ENCODE measurements at places on chromosomes 2 and 18. TPM values are rescaled to one million over a fixed set of nuclear protein-coding genes. Genes with fewer than 3 reads are reported as not detected.

TBR1 gene
- not detected for total RNA-seq

DNA sequence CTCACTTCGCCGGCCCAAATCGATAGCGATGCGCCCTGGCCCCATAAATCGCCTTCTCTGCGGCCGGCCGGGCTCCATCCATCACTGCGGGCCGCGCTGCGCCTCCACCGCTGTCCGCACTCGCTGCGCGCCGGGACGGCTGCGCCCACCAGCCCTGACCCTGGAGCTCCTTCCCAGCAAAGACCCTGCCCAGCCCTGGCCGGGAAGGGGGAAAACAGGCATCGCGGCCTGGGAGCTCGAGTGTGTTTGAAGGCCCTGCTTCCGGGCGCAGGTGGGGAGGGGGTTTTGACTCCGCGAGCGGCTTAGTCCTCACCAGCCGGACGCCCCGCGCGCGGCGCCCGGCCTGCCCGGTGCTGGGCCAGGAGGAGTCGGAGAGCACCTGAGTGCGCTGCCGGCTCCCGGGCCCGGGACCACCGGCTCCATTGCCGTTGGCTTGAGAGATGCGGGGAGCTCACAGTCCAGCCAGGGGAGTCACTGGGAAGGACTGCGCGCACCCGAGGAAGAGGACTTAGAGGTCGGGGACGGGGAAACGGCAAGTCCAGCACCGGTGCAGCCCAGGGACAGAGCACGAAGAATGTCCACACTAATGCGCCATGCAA, 1.1 kb downstream of the PAX8 start:
- no peaks in the 10 kb centered on the region for H3K36me3 ChIP-seq
- H3K27ac ChIP-seq, result no peak overlapping the region
- DNase-seq, result no peak
- H3K4me3 ChIP-seq, result no peak overlapping the region

BCL2 gene
- 0.18 TPM for total RNA-seq

DNA sequence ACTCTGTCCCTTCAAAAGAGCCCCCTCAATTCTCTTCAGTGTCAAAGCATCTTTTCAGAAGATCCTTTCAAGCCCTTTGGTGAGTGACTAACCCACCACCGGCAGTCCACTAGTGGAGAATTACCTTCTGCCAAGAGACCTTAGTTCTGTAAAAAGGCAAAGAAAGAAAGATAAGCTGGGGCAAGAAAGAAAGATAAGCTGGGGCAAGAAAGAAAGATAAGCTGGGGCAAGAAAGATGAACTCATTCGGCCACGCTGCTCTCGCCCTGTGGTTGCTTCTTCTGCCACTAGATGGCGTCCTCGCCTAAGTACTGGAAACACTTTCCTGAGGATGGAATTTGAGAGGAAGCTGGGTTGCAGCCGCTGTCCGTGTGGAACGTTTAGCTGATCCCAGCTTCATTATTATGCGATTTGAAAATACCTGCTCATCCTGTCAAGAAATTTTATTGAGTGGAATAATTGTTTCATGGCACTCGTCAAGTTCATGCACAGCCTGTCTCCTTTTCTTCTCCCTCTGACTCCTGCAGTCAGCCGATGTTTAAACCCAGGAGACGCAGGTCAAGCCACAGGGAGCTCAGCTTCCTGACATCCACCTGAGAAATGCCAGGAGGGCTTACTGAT, 17.3 kb upstream of the ANXA4 start:
- H3K4me1 ChIP-seq, result peaks cover 8% of the 10 kb centered on the region
- DNase-seq, result peak; percentile 65
- no peaks in the 10 kb centered on the region for H3K36me3 ChIP-seq
- H3K27ac ChIP-seq, result no peak overlapping the region

GRCh38 chr2:4098137-4098536, 394.8 kb downstream of the DCDC2C start:
- no peak for DNase-seq
- H3K27ac ChIP-seq, result no peak overlapping the region
- no peak overlapping the region for H3K4me3 ChIP-seq
- no peaks in the 10 kb centered on the region for H3K27me3 ChIP-seq

GRCh38 chr2:134134313-134134706, 119.6 kb upstream of the MGAT5 start:
- no peak overlapping the region for H3K4me3 ChIP-seq
- H3K27ac ChIP-seq, result no peak overlapping the region
- peaks cover 28% of the 10 kb centered on the region for H3K36me3 ChIP-seq
- H3K27me3 ChIP-seq, result no peaks in the 10 kb centered on the region

DNA sequence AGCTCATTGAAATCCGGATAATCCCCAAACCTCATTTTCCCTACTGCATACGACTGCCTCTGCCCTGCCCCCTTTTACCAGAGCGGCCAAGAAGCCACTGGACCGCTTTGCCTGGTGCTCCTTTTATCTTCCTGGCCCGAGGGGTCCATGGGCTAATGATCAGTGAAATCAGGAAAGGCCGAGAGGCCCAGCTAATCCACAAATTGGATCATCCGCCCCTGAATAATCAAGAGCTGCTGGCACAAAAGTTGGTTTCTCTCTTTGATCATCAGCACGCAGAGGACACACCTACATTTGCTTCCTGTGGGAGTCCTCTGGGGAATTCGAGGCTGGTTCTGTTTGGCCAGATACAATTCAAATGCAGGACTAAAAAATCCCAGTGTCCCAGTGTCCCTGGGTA, 144.5 kb downstream of the INSIG2 start:
- no peaks in the 10 kb centered on the region for H3K36me3 ChIP-seq
- no peak for DNase-seq
- H3K27ac ChIP-seq, result no peak overlapping the region

- peaks cover 4% of the 10 kb centered on the region for H3K4me1 ChIP-seq
- DNase-seq, result no peak
- no peaks in the 10 kb centered on the region for H3K36me3 ChIP-seq
- H3K4me3 ChIP-seq, result no peak overlapping the region
- no peak overlapping the region for H3K27ac ChIP-seq
- peaks cover 29% of the 10 kb centered on the region for H3K27me3 ChIP-seq
Measured at GRCh38 chr2:109255654-109256053, 126.6 kb downstream of the SH3RF3 start.

DNA sequence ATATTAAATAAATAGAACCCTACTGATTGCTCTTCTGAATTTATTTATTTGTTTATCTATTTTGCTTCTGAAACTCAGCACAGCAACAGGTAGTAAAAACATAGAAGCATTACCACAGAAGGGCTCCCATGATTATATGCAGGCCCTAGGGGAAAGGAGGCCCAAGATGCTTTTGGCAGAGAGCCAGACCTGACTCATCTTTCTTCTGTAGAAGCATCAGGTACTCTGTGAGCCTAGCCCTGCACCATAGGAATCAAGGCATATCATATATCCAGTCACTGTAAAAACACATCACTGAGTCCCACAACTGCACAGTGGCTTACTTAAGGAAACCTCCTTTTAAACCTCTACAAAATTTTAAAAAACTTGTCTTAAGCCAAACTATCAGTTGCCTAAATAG, 1.8 kb downstream of the SCN9A start:
- peaks cover 52% of the 10 kb centered on the region for H3K4me1 ChIP-seq
- H3K4me3 ChIP-seq, result peak overlapping the region; percentile 93
- peak; percentile 80 for DNase-seq
- H3K27ac ChIP-seq, result peak overlapping the region; percentile 52

GAREM1 gene
- total RNA-seq, result 0.09 TPM

DNA sequence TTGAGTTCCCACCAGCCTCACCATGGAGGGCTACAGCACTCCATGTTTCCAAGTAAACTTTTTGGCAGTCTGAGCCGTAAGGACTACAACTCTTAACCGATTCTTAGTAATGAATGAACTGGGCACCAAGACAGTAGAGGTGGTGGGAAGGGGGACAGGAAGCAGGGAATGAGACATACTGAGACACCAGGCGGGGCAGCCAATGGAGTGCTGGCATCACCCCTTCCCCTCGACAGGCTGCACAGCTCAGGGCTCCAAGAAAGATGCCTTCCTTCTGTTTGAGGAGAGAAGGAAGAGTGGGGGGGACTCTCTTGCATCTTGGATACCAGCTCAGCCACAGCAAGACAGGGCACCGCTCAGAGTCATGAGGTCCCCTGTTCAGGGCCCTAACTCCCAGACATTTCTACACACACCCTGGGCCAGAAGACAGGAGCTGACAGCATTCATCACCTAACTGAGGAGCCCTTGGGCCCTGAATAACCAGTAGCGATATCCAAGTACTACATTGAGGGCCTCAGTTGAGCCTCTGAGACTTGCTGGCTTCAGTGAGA, 45.2 kb downstream of the USP34 start:
- peaks cover 51% of the 10 kb centered on the region for H3K4me1 ChIP-seq
- no peaks in the 10 kb centered on the region for H3K36me3 ChIP-seq
- H3K27me3 ChIP-seq, result no peaks in the 10 kb centered on the region
- H3K4me3 ChIP-seq, result no peak overlapping the region

ACVR1C gene
- total RNA-seq, result not detected

- peak overlapping the region; percentile 63 for H3K27ac ChIP-seq
- H3K4me1 ChIP-seq, result peaks cover 29% of the 10 kb centered on the region
- peaks cover 12% of the 10 kb centered on the region for H3K36me3 ChIP-seq
- peak overlapping the region; percentile 92 for H3K4me3 ChIP-seq
- peaks cover 1% of the 10 kb centered on the region for H3K27me3 ChIP-seq
Measured at GRCh38 chr2:239398521-239398921, 2.3 kb downstream of the HDAC4 start.

DNA sequence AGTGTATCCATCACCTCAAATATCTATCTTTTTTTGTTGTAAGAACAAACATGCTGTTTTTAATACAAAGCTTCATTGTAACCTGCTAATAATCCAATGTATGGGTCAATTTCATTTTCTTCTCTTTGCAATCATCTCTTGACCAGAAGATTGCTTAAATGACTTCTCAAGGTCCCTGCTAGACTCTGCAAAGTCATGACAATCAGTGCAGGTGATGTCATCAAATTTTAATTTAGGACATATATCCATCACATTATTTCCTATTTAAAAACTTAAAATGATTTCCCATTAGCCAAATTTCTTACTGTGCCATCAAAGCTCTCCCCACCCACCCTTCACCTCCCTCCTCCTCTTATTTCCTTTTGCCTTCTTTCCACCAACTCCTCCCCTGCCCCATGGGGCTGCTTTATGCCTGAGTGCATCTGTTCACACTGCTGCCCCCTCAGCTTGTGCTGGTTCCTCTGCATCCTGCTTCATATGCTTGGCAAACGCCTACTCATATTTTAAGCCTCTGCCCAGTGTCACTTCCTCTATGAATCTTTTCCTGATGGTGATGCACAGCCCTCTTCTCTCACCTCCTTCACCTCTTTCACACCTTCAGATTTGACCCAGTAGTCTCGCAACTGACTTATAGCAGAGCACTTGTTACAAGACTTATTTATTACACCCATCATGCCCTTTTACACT, 20.3 kb downstream of the PLEK start:
- peaks cover 44% of the 10 kb centered on the region for H3K27me3 ChIP-seq
- DNase-seq, result no peak
- H3K4me3 ChIP-seq, result no peak overlapping the region
- no peak overlapping the region for H3K27ac ChIP-seq

- H3K4me1 ChIP-seq, result peaks cover 33% of the 10 kb centered on the region
- no peaks in the 10 kb centered on the region for H3K27me3 ChIP-seq
- no peak overlapping the region for H3K4me3 ChIP-seq
- H3K27ac ChIP-seq, result no peak overlapping the region
- DNase-seq, result peak; percentile 43
Measured at GRCh38 chr18:68660354-68661183, 54.3 kb downstream of the TMX3 start.

CYRIA gene
- not detected for total RNA-seq

DSG4 gene
- total RNA-seq, result not detected

DNA sequence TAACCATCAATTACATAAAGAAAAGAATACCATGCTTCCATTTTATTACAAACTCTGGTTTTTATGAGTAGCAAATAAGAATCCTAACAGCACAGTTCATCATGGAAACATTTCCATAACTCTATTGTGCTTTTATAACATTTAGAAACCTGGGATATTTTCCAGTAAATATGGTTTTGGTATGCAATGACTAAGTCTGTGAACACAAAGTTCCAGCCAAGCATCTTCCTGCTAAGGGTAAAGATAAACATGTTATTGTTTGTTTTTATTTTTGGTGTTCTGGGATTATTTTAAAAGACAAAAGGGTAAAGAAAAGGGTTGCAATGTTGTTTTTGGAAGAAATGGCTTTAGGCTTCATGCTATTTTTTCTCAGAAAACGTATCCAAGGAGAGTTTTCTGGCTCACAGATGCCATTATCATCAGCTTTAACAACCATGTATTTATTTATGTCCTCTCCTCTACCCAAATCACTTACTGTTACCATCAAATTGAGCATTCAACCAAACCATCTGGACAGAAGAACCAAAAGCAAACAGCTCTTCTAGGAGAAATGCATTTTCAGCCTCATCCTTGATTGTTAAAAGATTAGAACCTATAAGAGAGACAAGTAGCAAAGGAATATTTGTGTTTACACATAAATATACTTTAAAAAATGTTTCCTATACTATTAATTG, 116.0 kb downstream of the PLA2R1 start:
- H3K27ac ChIP-seq, result peak overlapping the region; percentile 50
- no peaks in the 10 kb centered on the region for H3K27me3 ChIP-seq

CASP8 gene
- total RNA-seq, result 12.4 TPM

ALK gene
- total RNA-seq, result not detected

DNA sequence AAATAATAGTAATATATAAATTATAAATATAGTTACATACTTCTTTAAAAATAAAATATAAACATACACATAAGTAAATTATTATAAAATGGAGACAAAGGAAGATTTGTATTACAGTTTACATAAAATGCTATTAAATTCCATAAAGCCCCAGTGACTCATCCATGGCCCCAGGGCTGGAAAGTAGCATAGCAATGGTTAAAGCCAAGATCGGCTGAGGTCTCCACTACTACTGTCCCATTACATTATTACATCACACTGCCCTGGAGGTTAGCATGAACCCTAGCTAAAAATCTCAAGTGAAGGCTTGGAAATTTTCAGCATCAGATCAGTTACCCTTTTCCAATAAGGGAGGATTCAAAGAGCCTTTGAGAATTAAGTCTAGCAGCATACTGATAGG, 936.2 kb downstream of the DSC3 start:
- peak; percentile 19 for DNase-seq
- no peak overlapping the region for H3K27ac ChIP-seq
- no peak overlapping the region for H3K4me3 ChIP-seq

GRCh38 chr2:148122788-148123187, 101.9 kb downstream of the MBD5 start:
- no peak overlapping the region for H3K27ac ChIP-seq
- H3K4me1 ChIP-seq, result peaks cover 15% of the 10 kb centered on the region
- peaks cover 20% of the 10 kb centered on the region for H3K36me3 ChIP-seq
- no peak overlapping the region for H3K4me3 ChIP-seq

DNA sequence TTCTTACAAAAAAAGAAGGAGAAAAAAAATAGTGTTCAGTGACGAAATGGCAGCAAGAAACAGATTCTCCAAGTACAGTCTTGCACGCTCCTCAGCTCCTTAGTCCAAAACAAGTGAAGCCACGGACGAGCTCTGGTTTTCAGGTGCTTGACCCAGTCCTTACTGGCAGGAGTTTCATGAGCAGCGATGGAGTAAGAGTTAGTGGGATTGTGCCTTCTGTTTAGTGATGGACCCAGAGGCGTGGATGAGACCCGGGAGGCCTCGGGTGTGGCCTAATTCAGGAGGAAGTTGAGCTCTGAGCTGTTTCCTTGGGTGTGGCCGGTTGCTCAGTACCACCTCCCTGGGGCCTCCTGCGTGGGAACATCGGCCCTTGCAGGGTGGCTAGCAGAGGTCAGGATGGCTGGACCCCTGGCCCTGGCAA, 52.0 kb downstream of the KIF5C start:
- peaks cover 8% of the 10 kb centered on the region for H3K4me1 ChIP-seq
- no peak overlapping the region for H3K27ac ChIP-seq
- peak overlapping the region; percentile 50 for H3K4me3 ChIP-seq
- H3K36me3 ChIP-seq, result no peaks in the 10 kb centered on the region
- DNase-seq, result no peak

GRCh38 chr2:42327125-42327524, 33.9 kb downstream of the COX7A2L start:
- H3K4me3 ChIP-seq, result no peak overlapping the region
- no peaks in the 10 kb centered on the region for H3K4me1 ChIP-seq
- no peak for DNase-seq
- no peaks in the 10 kb centered on the region for H3K27me3 ChIP-seq
